T-helper 9 cell (primary cell): ENCODE measurements at places on chromosomes 13 and 19.

DNA sequence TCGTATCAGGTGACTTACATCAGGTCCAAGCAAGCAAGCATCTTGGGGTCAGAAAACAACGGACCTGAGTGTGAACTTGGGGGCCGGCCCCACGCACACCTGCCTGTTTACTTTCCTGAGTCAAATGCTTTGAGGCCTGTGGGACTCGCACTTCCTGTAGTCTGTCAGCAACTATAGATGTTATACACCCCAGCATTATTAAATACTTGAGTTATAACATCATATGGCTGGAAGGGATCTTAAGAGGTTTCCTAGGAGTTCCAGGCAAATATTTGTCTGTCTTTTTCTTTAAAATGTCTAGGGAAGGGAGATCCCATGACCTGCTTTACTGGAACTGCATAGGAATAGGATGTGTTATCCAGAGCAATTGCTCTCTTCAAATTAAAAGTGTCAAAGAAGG lies 280.6 kb downstream of the SHISA2 start:
- no peak for DNase-seq

GRCh38 chr13:80037505-80037888 lies 303.4 kb downstream of the SPRY2 start:
- no peak for DNase-seq

- DNase-seq, result no peak
Observed at GRCh38 chr19:42286349-42287016, 15.4 kb upstream of the PRR19 start.

GRCh38 chr19:16998635-16999194 lies 27.9 kb downstream of the CPAMD8 start:
- no peak for DNase-seq

GRCh38 chr13:46926916-46927590 lies 30.2 kb upstream of the HTR2A start:
- DNase-seq, result no peak
